AG08396 (cell line): ENCODE measurements at places on chromosomes 3 and 15.

GRCh38 chr15:73935547-73935946 lies 9.3 kb downstream of the LOXL1 start:
- DNase-seq, result no peak

- DNase-seq, result no peak
Measured at GRCh38 chr3:79896086-79896485, 128.3 kb upstream of the ROBO1 start.

DNA sequence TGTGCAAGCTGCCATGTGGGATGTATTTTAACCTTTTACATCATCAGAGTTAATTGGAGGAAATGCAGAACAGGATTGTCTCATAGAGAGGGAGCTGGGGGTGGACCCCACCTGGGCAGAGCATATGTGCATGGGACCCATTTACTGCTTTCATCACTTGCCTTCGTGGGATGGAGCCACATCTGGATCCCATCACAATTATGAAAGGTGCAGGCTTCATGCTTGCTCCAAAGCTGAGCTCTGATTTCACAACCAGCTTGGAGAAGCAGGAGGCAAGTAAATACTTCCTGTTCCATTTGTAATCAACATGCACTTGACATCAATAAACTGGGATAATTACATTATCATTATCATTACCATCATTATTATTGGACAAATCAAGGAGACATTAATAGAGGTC lies 161.9 kb downstream of the ALDH1A2 start:
- DNase-seq, result no peak

GRCh38 chr15:60477916-60478565 lies 901 bp downstream of the ICE2 start:
- peak; percentile 19 for DNase-seq

DNA sequence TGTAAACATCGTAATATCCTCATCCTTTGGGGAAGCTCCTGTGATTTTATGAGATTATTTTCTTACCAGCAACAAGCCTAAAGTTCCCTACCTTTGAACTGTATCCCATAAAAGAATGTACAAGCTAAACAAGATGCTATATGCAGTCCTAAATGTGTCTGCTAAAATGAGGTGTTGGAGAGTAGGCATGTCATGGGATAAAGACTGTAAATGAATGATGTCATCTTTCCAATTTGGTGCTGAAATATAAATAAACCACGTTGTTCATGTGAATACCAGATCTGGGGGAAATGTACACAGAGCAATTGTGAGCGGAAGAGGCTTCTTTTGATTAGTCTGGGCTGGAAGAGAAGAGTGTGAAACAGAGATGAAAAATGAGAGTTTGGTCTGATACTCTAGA lies 214.9 kb upstream of the WNT5A start:
- no peak for DNase-seq

DNA sequence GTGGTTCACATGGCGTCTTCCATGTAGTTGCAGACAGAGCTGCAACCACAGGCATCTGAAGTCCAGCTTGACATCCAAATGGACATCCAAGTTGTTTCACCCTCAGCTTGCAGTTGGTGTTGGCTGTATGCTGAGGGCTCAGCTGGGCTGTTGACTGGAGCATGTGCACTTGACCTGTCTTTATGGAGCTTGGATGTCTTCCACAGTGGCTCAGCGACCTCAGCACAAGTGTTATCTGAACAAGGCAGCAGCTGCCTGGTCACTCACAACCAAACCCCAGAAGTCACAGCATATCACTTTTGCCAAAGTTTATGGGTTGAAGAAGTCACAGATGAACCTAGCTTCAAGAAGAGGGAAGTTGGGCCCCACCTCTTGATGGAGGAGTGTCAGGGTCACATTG lies 92.9 kb downstream of the TPRA1 start:
- DNase-seq, result no peak

GRCh38 chr15:77568014-77568972 lies 64.4 kb downstream of the LINGO1 start:
- DNase-seq, result no peak

GRCh38 chr3:196049653-196050052 lies 32.2 kb downstream of the TFRC start:
- DNase-seq, result no peak

GRCh38 chr3:26574766-26575165 lies 47.8 kb upstream of the LRRC3B start:
- no peak for DNase-seq

- DNase-seq, result no peak
Measured at GRCh38 chr3:41629072-41629471, 332.8 kb downstream of the ULK4 start.

DNA sequence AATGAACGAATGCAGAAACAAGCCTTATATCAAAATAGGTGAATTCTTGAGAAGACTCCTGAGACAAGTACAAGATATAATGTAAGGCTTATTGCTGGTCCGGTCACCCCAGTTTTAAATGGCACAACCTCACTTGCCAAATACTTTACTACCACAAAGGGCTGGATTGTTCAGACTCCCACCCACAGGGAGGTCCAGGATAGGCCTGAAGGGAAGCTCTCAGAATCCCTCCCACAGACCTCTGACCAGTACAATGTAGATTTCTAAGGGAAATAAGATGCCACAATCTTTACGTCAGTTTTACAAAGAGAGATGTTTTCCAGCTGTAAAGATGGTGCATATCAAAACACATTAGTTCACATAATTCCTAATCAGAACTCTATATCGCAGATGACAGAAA lies 577.7 kb upstream of the ADAMTS9 start:
- no peak for DNase-seq

GRCh38 chr3:151579571-151580270 lies 118.9 kb upstream of the IGSF10 start:
- DNase-seq, result no peak

DNA sequence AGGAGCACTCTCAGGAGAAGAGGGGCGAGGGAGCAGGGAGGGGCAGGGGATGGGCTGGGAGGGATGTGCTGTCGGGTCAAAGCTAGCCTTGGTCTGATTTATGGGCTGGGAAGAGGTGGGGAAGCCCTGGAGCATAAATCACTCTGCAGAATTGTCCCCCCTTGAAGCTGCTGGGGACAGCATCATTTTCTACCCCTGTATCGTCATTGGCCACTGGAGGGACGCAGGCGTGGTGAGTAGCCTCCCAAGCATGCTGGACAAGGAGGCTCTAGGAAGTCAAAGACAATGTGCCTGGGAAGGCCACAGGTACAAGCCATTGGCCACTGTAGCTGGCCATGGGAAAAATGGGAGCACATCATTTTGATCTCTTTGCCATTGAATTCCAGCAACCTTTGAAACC lies 175.5 kb upstream of the CTDSPL start:
- DNase-seq, result no peak

DNA sequence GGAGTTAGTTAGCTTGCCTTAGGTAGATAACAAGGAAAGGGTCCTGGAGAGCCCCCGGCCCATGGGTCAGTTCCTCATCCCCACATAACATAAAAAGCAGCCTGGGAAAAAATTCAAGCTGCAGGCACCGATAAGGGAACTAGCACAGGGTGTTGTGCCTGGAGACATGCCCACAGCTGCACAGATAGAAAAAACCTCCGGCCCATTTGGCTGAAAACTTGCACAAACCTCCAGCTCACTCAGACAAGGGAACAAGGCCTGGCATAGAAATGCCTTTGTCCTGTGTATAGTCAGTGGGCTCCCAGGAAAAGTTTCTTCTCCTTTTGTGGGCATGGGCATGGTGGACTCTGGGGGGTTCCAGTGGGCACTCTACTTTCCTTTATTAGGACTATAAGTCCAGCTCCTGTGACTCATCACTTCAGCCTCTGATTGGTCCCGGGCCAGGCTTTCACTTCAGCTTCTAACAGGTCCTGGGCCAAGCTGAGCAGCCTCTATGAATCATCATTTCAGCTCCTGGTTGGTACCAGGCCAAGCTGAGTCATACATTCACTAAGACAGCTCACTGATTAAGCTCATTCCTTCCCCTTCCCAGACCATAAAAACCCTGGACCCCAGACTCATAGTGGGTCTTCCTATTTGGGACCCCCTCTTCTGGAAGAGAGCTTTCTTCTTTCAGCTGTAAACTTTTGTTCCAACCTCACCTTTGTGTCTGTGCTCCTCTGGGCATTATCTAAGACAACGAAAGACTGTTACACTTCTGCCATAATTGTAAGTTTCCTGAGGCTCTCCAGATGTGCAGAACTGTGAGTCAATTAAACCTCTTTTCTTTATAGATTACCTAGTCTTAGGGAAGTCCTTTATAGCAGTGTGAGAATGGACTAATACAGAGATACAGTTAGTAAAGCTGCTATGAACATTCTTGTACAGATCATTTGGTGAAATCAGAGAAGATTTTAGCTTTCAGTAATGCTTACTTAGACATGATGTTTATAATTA lies 348.0 kb upstream of the DPPA4 start:
- peak; percentile 85 for DNase-seq

- peak; percentile 7 for DNase-seq
Measured at GRCh38 chr3:151538456-151539393, 77.9 kb upstream of the IGSF10 start.

DNA sequence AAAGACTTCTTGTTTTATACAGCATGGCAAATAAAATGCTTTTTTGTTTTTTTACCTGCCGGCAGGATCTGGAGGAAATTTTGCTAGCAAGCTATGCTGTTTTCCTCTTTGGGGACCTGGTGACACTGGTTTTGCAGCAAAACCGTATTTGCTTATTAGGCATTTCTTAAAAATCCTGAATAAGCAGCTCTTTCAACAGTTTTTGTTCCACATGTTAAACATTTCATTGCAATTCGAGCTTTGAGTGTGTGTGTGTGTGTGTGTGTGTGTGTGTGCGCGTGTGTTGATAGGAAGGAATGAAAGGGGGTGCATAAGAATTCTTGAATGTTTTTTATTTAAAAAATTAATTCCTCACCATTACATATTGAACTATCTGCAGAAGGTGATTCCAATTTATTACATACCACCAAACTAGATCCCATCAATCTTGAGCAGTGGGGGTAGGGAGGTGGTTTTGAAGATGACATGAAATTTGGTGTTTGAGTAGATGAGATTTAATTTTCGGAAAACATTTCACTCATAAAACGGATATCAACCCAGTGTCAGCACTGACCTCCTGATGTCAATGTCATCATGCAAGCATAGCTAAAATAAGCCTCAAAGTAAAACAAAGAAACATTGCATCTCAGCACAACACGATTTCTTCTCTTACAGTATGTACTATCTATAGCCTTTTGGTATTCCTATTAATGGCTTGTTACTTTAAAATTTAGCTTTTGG lies 17.3 kb downstream of the ZBTB38 start:
- no peak for DNase-seq

- DNase-seq, result no peak
Measured at GRCh38 chr15:99504071-99504822, 61.5 kb upstream of the MEF2A start.

DNA sequence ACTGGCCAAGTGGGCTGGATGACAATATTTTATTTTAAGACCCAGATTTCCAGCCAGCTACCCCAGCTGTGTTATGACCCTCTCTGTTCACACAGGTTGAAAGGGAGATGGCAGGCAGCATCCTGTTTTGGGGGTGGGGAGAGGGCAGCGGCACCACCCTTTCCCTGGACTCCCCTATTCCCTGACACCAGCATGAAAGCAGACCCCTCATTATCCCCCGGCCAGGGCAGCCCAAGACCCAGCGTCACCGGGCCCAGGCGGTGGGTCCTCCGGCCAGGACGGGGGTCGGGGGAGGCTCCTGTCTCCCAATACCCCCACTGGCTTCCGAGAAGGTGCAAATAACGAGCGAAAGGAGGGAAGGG lies 127.6 kb upstream of the MEF2A start:
- DNase-seq, result no peak

DNA sequence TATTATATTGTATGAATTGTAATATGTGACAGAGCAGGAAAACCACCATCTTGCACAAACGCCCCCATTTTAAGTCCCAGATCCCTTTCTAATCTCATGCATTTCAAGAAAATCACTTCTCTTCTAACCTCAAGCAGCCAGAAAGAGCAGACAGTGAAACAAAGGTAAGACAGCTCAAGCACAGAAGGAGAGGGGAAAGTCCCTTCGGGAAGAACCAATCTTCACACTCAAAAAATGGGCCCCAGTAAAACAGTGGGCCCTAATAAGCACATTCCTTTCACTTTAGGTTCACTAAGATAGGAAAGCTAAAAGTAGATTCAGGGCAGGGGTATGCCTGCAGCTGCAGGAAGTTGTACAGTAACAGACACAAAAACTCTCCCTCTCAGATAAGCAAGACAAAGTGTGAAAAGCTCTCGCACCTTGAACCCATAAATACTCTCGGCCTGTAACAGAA lies 1268.7 kb downstream of the SI start:
- DNase-seq, result no peak

DNA sequence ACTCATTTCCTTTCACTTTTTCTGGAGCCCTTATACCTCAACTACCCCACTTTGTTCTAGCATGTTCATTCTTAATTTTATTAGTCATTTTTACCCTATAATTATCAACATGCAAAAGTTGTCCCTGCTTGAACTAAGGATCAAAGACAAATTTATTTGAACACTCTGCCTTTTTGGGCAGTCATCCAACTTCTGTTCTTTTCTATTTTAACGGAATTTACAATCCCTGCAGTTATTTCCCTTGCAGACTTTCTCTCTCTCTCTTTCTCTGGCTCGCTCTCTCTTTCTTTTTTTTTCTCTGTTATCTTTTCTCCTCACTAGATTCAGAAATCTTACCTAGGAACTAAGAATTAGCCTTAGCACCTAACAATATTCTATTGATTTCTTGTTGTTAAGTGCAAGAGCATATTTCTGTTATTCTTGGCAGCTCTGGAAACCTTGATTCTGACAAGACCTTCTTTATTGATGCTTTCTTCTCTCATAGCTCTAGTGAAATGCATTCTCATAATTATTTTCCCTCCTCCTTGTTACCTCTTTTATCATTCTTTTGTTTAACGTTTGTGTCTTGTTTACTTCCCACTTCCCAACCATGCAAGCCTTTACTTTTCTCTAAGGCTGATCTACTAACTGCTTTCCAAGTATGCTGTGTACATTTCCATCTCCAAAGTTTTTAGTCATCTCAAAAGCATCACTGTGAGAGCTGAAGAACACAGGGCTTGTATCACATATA lies 951.6 kb downstream of the DIPK2A start:
- DNase-seq, result no peak

GRCh38 chr3:119294696-119295671 lies 801 bp downstream of the ARHGAP31 start:
- peak; percentile 28 for DNase-seq

- DNase-seq, result no peak
Measured at GRCh38 chr3:149487598-149488197, 13.2 kb downstream of the TM4SF4 start.

DNA sequence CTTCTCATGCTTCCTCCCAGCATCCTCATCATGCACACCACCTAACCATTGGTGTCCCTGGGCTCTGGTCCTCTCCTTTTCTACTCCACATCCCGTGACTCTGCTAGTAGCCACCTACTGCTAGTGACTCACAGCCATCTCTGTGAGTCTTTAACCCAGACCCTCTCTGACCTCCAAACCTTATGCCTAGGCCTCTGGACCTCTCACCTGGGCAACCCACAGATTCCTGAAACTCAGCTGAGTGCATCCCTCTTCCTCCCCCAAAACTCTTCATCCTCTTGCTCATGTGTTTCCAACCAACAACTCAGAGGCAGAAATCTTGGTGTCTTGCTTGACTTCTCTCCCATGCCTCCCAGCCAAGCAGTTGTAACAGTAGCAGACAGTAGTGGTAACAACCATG lies 20.0 kb upstream of the SLCO2A1 start:
- no peak for DNase-seq
